ENCODE measurements at places on chromosomes 4 and X. TPM values are rescaled to one million over a fixed set of nuclear protein-coding genes. Genes with fewer than 3 reads are reported as not detected.

DNA sequence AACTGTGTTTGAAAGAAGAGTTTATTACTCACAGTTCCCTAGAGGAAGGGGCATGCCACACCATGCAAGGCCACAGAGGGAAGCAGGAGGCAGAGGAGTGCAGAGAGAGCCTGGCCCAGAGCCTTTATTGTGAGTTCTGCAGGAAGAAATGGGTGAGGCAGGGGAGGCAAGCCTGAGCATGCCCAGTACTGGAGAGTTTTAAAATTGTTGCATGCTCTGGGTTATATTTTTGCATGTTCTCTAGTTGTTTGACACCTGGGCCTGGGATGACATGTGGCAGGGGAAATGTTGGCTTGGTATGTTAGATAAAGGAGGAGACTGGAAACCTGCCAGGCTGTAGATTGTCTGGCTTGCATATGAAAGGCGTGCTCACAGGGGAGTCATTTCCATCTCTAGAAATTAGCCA, 19.7 kb upstream of the CRMP1 start:
- H3K36me3 ChIP-seq, result no peaks in the 10 kb centered on the region
- no peaks in the 10 kb centered on the region for H3K4me1 ChIP-seq
- DNase-seq, result no peak
- H3K4me3 ChIP-seq, result no peak overlapping the region
- no peak overlapping the region for H3K27ac ChIP-seq

DNA sequence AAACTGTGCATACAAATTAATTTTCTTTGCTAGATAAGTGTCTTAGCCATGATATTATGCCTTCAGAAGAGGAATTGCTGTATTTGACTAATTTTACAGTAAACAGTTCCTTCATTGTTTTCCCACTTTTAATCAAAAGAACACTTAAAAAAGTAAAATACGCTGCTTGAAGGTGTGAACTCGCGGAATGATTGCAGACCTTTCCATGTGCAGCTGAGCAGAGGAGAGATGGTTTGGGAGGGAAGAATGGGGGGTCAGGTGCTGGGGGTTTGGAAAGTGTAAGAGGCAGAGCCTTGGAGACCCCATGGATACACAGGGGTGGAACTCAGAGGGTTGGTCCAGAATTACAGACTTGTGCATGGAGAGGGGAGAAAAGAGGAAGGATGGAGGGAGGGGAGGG, 15.3 kb downstream of the CYTL1 start:
- H3K36me3 ChIP-seq, result no peaks in the 10 kb centered on the region
- no peak overlapping the region for H3K27ac ChIP-seq
- no peak for DNase-seq
- H3K4me3 ChIP-seq, result no peak overlapping the region

DNA sequence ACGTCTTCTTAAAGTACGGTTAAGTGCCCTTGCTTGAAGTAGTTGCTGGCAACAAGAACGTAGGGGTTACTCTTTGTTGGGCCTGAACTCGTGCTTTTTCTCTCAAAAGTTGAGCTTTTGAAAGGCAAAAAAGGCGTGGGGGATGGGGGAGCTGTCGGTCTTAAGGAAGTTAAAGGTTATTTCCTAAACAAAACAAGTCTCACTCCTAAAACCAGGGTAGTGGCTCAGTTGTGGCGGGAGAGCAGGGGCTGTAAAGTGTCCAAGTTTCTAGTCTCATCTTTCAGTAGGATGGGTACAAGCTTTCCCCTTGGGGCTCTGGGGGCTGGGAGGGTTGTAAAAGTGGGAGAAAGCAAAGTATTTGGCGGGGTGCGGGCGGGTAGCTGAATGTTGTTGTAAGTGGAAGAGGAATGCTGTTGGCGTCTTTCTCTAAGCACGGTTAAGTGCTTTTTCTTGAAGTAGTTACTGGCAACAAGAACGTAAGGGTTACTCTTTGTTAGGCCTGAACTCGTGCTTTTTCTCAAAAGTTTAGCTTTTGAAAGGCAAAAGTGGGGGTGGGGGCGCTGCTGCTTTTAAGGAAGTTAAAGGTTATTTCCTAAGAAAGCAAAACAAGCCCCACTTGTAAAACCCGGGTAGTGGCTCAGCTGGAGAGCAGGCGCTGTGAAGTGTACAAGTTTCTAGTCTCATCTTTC, 904 bp upstream of the WDR1 start:
- H3K36me3 ChIP-seq, result no peaks in the 10 kb centered on the region
- H3K4me1 ChIP-seq, result peaks cover 44% of the 10 kb centered on the region
- no peaks in the 10 kb centered on the region for H3K27me3 ChIP-seq
- peak overlapping the region; percentile 97 for H3K4me3 ChIP-seq
- H3K27ac ChIP-seq, result peak overlapping the region; percentile 98
- peak; percentile 54 for DNase-seq

GRCh38 chr4:108891896-108892590, 129.2 kb upstream of the ETNPPL start:
- H3K36me3 ChIP-seq, result no peaks in the 10 kb centered on the region
- DNase-seq, result peak; percentile 10
- H3K4me1 ChIP-seq, result no peaks in the 10 kb centered on the region
- no peak overlapping the region for H3K27ac ChIP-seq
- no peaks in the 10 kb centered on the region for H3K27me3 ChIP-seq
- H3K4me3 ChIP-seq, result no peak overlapping the region

GRCh38 chrX:101729986-101730385, 70.3 kb upstream of the ARMCX2 start:
- H3K27ac ChIP-seq, result no peak overlapping the region
- no peak overlapping the region for H3K4me3 ChIP-seq
- no peaks in the 10 kb centered on the region for H3K36me3 ChIP-seq
- no peaks in the 10 kb centered on the region for H3K27me3 ChIP-seq
- no peaks in the 10 kb centered on the region for H3K4me1 ChIP-seq

GRCh38 chrX:48575642-48576041, 1.4 kb downstream of the RBM3 start:
- H3K4me3 ChIP-seq, result peak overlapping the region; percentile 62
- no peak for DNase-seq
- peaks cover 26% of the 10 kb centered on the region for H3K4me1 ChIP-seq
- no peaks in the 10 kb centered on the region for H3K36me3 ChIP-seq

- H3K27me3 ChIP-seq, result peaks cover 2% of the 10 kb centered on the region
- H3K27ac ChIP-seq, result no peak overlapping the region
- DNase-seq, result no peak
- H3K4me1 ChIP-seq, result no peaks in the 10 kb centered on the region
- no peak overlapping the region for H3K4me3 ChIP-seq
Measured at GRCh38 chrX:41514179-41514578, 67.0 kb downstream of the NYX start.

- no peak overlapping the region for H3K4me3 ChIP-seq
- H3K36me3 ChIP-seq, result no peaks in the 10 kb centered on the region
- H3K27me3 ChIP-seq, result no peaks in the 10 kb centered on the region
- no peak for DNase-seq
- H3K4me1 ChIP-seq, result peaks cover 5% of the 10 kb centered on the region
Measured at GRCh38 chr4:185343726-185344581, 51.8 kb downstream of the LRP2BP start.

GRCh38 chr4:69713593-69713992, 46.8 kb downstream of the SULT1B1 start:
- no peak for DNase-seq
- H3K4me3 ChIP-seq, result no peak overlapping the region
- peak overlapping the region; percentile 72 for H3K27ac ChIP-seq
- no peaks in the 10 kb centered on the region for H3K27me3 ChIP-seq

DNA sequence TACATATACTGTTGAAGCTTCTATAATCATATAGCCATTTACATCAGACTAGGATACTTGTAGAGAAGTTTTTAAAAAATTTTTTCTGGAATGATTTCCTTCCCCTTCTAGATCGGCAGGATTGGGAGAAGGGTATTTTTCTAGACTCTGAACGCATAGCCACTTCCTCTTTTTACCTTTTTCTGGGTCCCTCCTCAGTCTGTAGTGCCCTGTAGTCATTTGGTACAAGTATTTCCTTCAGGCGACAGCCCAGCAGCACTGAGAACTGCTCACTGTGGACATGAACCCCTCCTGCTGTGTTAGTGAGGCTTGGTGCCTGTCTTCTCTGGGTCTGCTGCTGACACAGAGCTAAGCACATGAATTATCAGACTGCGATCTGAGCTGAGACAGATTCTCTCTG, 255.4 kb downstream of the ARHGAP10 start:
- H3K4me1 ChIP-seq, result no peaks in the 10 kb centered on the region
- H3K27ac ChIP-seq, result no peak overlapping the region
- H3K36me3 ChIP-seq, result no peaks in the 10 kb centered on the region
- H3K27me3 ChIP-seq, result no peaks in the 10 kb centered on the region

DNA sequence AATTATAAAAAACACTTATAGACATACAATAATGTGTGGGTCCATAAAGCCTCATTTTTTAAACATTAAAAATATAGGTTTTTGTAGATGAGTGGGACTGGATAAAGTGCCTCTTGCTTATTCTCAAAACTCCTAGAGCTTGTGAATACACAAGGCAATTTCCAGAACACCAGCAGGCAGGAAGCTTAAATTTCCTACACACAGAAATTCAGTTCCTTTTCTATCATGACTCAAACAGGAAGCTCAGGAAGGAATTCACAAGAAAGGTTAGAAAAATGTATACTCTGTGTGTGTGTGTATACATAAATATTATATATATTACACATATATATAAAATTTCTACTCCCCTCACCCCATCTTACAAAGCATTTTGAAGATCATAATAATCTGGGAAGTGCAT, 11.3 kb downstream of the MAGEB6 start:
- no peak for DNase-seq
- H3K36me3 ChIP-seq, result no peaks in the 10 kb centered on the region
- H3K4me1 ChIP-seq, result no peaks in the 10 kb centered on the region
- no peak overlapping the region for H3K27ac ChIP-seq
- H3K27me3 ChIP-seq, result no peaks in the 10 kb centered on the region

DNA sequence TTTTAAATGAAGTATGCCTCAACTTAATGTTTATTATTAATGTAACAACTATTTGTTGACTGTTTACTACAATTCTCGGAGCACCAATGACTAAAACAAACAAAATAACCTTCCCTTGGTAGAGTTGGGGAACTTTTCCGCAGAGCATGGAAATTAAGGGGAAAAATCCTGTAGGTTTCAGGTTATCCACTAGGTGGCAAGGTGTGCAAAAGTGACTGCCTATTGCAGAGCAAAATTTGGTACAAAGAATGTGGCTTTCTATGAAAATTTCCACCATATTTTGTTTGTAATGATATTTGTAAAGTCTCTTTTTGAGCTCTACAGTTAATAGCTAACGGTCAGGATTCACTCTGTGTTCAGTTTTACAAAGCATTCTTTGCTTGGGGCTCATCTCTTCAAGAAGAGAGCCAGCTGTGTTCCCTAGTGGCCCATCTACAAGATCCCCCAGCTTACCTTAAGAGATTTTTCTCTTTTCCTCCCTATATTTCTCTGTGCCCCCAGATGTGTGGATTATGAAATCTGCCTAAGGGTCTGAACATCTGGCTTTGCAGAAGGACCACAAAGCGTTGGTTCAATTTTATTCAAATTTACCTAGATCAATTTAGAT, 61.1 kb downstream of the FBXO8 start:
- H3K27me3 ChIP-seq, result peaks cover 62% of the 10 kb centered on the region
- H3K27ac ChIP-seq, result no peak overlapping the region
- peaks cover 13% of the 10 kb centered on the region for H3K4me1 ChIP-seq
- no peaks in the 10 kb centered on the region for H3K36me3 ChIP-seq
- H3K4me3 ChIP-seq, result no peak overlapping the region

Gene CLDN34
- polyA plus RNA-seq, result 0.20 TPM

Gene FAM149A
- 21.8 TPM for polyA plus RNA-seq

Gene MAGEC1
- polyA plus RNA-seq, result not detected

Gene MAEA
- polyA plus RNA-seq, result 46.3 TPM

Gene PABPC4L
- polyA plus RNA-seq, result 14.4 TPM

Gene TMPRSS11A
- 0.09 TPM for polyA plus RNA-seq
